ENCODE measurements at places on chromosomes 6 and 20.

DNA sequence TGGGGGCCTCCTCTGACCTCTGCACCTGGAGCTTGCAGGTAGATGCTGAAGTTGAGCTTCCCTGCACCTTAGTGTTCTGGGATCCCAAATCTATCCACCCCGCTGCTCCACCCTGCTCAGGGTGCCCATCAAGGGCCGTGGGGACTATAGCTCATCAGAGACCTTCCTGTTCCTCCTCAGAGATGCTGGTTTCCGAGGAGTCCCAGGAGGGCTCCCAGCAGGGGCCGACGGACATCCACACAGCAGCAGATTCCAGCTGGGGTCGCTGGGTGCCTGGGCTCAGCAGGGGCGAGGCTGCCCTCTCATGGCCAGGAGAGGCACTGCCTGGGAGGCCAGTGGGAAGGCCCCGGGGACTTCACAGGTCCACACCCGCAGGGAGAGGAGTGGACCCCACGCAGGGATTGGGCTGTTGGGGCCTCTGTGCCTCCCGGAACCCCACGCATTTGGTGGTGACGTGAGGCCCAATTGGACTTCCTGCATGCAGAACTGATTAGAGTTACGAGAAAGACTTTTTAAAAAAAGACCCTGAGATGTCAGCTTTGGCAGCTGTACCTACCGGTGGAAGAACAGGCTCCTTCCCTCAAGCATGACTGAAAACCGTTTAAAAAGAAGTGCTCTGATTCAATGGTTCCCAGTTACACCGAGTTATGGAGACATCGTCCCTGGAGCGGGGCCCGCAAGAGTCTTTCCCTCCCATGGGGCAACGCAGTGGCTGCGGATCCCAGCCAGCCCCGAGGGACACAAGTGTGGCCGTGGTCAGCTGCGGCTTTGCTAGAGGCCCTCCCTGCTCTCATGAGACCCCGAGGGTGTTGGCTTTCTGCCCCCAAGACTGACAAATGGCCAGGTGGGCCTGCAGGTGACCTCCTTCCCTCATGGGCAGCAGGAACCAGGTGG, 25.3 kb upstream of the SLCO4A1 start:
- peak; percentile 33 for DNase-seq

DNA sequence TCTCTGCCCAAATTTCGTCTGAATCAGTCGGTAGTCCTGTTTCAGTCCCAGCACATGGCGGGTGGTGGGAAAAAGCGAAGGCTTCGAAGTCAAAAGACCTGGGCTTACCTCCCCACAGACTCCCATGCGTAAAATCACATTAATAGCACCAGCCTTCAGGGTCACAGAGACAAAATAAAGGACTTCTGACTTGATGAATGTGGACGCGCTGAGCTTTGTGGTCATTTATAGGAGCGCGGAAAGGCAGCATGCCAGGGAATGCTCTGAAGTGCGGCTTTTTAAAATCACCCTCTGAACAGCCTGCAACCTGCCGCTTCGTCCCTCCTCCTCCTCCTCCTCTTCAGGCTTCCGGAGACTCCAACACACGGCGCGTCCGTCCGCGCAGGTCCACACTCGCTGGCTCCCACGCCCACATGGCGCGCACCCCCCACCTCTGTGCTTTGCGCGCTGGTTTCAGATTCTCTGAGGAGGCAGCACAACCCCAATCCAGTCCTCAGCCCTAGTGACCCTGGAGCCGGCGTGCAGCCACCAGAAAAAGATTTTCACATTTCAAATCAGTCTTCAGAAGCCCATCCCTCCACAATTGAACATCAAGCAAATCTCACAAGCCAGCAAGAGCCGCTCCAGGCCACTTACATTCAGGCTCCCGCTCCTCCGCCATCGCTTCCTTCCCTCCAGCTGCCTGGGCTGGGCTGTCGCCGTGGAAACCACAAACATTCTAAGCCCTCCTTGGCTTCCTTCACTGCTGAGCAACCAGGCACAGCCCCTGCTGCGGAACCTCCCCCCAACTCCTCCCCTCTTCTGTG, at the start of gene C6orf118:
Gene C6orf118 (minus strand): TSS at position 680 of the 806 bp plus-strand sequence. CDS start 19 bp downstream, at position 661.
- DNase-seq, result peak; percentile 66

GRCh38 chr6:19869464-19869863, 32.3 kb downstream of the ID4 start:
- no peak for DNase-seq

DNA sequence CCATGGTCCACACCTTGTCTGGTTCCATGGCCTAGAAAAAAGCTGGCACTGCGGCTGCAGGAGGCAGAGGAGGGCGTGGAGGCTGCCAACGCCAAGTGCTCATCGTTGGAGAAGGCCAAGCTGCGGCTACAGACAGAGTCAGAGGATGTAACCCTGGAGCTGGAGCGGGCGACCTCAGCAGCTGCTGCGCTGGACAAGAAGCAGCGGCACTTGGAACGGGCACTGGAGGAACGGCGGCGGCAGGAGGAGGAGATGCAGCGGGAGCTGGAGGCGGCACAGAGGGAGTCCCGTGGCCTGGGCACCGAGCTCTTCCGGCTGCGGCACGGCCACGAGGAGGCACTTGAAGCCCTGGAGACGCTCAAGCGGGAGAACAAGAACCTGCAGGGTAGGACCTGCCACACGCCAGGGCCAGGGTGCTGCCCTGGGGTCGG, 43.4 kb downstream of the MYH7B start:
- no peak for DNase-seq

DNA sequence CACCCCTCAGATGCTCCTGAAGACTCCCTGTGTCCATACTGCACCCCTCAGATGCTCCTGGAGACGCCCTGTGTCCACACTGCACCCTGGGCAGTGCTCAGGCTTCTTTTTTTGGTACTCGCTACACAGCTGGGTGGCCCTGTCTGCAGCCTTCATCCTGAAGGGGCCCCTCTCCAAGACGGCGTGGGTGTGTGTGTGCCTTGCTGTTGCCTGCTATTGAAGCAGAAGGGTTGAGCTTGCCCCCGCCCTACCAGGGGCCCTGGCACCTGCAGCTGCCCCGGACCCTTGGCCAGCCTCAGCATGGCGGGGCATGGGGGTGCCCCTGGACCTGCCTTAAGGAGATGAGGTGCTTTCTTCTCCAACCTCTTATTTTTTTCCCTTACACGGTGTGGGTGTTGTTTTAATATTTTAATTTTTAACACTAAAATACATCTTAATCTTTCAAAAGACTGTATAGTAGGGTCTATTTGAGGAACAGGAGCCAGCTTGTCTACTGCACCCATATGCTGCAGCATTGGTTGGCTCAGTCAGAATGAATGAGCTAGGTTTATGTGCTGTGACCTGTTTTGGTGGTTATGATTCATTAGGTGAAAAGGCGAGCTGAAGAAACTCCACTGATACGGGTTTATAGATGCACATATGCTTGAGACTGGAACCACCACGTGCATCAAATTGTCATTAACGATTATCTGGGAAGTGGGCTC, 135.9 kb downstream of the AGPAT4 start:
- peak; percentile 54 for DNase-seq

- DNase-seq, result no peak
These were observed 1.1 kb downstream of the RNF114 start for GRCh38 chr20:49937027-49937929.

- DNase-seq, result peak; percentile 88
These were observed 867 bp downstream of the MTHFD1L start for GRCh38 chr6:150866147-150866990.

DNA sequence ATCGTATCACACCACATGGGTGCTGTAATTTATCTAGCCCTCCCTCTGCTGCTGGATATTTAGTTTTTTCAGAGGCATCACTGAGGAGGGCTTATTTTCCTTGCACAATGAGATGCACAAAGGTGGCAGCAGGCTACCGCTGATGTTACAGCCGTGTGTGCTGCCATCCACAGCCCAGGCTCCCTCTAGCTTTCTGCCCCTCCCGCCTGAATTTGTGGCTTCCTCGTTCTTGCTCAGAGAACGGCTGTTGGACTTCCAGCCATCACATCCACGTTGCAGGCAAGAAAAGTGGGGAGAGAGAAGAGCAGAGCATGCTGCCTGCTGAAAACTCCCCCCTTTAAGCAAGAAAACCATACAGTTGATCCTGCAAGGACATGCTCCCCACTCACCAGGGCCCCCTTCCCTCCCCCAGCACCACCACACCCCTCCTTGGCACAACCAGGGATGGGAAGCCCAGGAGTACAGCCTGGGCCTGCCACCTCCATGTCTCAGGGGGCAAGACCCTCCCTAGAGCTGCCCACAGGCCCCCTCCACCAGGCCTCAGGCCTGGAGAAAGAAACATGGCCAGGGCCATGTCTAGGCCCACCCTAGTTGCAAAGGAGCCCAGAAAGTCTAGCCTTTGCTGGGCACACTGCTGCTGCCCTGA, 102.6 kb downstream of the MRPL14 start:
- no peak for DNase-seq

DNA sequence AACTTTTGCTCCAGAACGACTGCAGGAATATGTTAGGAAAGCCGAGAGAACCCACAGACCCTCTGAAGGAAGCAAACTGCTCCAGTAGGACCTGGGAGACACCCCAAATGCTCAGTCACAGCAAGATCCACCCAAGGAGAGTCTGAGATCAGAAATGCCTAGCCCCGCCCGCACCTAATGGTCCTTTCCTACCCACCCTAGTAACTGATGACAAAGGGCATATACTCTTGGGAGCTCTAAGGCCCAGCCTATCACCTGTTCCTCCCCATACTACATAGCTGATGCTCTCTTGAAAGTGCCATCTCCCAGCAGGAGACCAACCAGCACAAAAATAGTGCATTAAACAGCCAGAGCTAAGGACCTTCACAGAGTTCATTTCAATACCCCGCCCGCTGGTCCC, 67.6 kb downstream of the CD2AP start:
- DNase-seq, result no peak

DNA sequence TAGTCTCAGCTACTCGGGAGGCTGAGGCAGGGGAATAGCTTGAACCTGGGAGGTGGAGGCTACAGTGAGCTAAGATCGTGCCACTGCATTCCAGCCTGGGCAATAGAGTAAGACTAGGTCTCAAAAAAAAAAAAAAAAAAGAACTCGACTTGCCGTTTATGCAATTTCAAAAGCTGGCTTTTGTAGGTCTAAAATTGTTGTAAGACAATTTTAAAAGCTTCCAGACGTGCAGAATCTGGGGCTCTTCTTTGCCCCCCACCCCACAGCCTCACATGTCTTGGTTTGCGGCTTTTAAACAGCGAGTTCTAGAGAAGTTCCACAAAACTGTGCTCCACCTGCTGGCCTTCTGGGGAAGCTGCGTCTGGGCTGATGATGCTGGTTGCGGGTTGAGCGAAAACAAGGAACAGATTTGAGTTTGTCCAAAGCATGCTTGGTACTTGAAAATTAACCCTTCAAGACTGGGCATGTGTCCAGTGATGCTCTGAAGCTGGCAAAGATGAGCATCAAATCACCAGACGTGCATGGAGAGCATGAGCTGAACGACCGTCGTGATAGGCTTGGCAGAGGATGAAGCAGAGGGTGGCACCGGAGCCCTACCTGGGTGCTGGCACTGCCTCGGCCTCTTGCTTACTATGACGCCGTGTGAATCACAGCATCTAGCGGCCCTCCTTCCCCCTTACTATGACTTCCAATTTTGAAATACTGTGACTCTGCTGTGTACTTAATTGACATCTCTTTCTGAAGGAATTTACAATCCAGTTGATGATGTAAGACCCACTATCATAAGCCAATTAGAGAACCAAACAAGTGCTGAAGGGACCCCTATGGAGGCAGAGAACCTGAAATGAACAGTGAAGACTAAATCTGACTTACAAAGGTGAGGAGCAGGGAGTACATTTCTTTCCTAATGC, 171.4 kb downstream of the GMPR start:
- DNase-seq, result peak; percentile 67

GRCh38 chr20:37615340-37616109, 78.3 kb upstream of the CTNNBL1 start:
- no peak for DNase-seq

DNA sequence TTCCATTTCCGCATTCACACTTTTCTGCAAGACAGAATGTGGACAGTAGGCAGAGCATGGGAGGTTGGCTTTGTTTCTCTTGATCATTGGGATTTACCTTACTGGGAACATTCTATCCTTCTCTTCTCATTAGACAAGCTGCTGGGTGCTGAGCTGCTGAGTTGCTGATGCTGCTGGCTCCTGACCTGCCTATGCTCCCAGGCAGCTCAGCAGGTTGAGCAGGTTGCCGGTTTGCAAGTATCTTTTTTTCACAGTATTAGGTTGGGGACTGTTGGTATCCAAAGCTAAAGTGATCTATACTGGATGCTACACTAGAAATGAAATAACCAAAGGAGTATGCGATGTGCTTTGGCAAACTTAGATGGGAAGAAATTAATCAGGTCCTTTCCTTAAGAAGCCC, 23.7 kb upstream of the ADGRF4 start:
- DNase-seq, result no peak

- DNase-seq, result no peak
These were observed 1.5 kb downstream of the MAFB start for GRCh38 chr20:40687384-40688128.

GRCh38 chr6:106579281-106579680, 50.0 kb downstream of the RTN4IP1 start:
- DNase-seq, result no peak

GRCh38 chr6:116572162-116572561, 858 bp downstream of the RWDD1 start:
- DNase-seq, result peak; percentile 40

GRCh38 chr6:97669191-97670031, 386.4 kb upstream of the MMS22L start:
- DNase-seq, result peak; percentile 13

DNA sequence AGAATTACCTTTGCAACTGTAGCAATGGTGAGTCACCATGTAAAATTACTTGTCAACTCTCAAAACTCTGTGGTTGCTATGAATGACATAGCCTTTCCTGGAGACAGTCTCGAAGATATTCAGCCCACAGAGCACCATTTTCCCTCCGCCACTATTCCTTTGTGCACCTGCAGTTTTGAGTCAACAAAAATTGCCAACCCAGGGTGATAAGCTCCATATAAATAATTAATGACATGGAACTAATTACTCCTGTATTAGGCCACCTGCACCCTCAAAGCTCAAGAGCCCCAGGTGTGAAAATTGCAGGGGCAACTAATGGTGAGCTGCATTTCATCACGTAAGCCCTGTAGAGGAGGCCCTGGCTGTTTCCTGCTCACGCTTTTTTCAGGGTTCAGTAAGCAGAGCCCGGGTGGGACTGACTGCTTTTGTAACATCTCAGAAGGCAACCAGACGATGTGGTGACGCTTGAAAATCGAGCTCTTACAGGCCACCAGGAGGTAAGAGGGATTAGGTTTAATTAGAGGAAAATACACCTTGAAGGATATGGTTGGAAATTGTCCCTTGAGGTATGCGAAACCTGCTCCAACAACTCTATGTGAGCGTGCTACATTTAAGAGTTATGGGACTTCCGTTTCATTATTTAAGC, 70.8 kb downstream of the BMP2 start:
- DNase-seq, result no peak
